ENCODE measurements at places on chromosomes 3 and 15.

DNA sequence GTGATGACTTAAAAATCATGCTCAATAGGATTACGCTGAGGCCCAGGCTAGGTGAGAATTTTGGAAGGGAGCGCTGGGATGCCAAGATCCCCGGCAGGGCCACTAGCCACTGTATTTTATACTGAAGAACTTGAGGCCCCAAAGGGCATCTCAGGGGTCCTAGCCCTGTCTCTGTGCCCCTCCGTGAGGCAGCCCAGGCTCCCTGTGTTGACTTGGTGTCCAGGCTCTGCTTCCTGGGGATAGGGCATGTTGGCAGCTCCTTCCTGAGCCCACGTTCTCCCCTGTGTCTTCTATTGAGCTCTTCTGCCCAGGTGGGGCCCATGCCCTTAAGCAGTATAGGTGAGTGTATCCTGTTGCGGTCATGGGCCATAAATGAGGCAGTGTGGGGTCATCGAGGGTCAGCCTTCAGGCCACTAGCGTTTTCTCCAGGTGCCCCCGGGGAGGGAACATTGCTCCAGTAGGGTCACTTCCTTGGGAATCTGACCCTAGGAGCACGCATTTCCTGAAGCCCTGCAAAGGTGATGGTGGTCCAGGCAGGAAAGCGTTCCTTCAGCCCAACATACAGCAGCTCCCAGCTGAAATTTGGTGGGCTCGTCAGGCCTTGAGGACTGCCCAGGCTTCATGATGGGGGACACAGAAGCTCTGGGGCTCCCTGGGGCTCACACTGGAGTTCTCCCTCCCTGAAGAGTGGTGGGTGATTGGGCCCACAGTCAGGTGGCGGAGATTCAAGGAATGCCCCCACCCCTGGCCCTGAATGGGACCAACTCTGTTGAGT is 189.4 kb downstream of the UBE3A start:
- DNase-seq = no peak

GRCh38 chr3:123941121-123941520 is 19.9 kb downstream of the CCDC14 start:
- no peak for DNase-seq

DNA sequence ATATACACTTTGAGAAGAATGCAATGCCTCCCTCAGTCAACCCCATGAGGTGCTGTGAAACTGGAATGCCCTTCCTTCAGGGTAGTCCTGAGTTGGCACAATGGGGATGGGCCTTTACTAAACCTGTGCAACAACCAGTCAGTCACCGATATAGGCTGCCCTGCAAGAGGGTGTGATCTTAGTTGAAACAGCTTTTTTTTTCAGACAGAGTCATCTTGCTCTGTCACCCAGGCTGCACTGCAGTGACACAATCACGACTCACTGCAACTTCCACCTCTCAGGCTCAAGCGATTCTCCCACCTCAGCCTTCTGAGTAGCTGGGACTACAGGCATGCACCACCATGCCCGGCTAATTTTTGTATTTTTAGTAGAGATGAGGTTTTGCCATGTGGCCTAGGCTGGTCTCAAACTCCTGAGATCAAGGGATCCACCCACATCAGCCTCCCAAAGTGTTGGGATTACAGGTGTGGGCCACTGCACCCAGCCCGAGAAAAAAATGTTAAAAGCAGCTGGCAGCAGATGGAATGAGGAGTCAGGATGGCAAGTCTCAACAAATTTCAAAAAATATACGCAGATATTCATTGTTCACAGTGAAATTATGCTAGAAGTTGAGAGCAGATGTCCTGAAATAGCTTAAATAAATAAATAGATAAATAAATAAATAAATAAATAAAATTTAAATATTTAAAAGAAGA is 31.8 kb downstream of the MYO5A start:
- DNase-seq = no peak

- DNase-seq = peak; percentile 15
Observed at GRCh38 chr3:172447611-172448579, at the start of gene GHSR. GHSR (minus strand) TSS chr3:172448456; CDS start chr3:172448413, 43 bp downstream.

- DNase-seq = no peak
Observed at GRCh38 chr15:92663250-92663951, 7.8 kb upstream of the FAM174B start.

DNA sequence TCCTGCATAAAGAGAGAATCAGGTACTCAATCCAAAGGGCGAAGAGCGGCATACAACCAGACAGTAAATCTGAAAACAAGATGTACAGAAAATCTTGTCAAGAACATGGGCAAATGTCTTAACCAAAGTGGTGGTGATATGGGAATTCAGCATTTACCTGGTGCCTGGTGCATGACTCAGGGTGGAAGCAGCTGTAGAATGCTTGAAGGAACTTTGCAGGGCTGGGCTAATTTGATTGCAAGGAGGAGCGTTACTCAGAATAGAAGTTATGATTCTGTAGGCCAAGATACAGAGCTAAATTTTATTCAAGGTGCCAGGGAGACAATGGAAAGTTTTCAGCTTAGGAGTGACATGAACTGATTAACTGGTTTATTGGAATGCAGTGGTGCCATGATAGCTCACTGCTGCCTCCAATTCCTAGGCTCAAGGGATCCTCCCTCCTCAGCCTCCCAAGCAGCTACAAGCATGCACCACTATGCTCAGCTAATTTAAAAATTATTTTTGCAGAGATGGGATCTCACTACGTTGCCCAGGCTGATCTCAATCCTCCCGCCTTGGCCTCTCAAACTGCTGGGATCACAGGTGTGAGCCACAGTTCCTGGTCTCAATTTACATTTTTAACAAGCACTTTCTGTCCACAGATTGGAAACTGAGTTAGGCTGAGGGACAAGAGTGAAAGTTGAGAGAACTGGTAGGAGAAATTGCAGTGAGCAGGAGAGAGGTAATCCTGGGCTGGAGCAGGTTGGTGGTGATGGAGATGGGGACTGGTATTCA is 91.5 kb upstream of the TBC1D5 start:
- no peak for DNase-seq
